ENCODE measurements at places on chromosomes 5 and 9.

GRCh38 chr5:151123897-151124751 lies 33.5 kb downstream of the ANXA6 start:
- no peak for DNase-seq

DNA sequence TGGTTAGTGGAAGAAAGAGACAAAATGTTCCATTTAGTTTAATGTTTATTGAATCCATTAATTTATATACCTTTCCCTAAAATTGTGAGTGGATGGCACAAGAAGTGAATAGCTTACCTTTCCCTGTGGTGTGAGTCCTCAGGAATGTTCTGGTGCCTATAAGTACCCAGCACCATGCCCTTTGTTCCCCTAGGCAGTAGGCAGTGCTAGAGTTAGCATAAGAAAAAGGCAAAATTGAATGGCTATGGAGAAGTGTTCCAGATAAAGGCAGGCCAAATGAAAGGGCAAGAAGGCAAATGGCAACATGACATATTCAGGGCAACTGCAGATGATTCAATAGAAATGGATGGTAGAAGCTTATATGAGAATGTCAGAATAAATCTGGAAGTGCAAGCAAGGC lies 370.8 kb upstream of the PTGER4 start:
- DNase-seq: no peak

- DNase-seq: no peak
Observed at GRCh38 chr5:110150199-110150598, 460.5 kb downstream of the MAN2A1 start.

DNA sequence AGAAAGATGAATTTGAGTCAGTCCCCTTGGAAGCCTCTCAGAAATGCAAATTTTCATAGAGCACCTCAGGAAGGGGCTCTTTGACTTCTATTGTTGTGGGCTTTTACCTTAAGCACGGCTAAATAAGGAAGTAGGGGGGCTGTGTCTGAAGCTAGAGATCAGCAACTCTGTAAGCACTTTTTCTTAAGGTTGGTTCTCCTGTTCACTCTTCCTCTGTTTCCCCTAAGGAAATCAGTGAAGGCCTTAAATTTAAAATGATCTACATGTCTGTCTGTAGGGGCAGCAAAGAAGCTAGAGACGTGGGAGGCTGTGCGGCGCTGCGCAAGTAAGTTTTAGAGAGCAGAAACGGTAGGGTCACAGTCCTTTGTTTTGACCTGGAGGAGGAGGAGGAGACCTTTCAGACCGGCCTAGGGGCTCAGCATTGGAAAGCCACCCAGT lies 1.2 kb upstream of the CDC14B start:
- DNase-seq: no peak

GRCh38 chr5:92991581-92992067 lies 589.4 kb downstream of the NR2F1-AS1 start:
- no peak for DNase-seq

DNA sequence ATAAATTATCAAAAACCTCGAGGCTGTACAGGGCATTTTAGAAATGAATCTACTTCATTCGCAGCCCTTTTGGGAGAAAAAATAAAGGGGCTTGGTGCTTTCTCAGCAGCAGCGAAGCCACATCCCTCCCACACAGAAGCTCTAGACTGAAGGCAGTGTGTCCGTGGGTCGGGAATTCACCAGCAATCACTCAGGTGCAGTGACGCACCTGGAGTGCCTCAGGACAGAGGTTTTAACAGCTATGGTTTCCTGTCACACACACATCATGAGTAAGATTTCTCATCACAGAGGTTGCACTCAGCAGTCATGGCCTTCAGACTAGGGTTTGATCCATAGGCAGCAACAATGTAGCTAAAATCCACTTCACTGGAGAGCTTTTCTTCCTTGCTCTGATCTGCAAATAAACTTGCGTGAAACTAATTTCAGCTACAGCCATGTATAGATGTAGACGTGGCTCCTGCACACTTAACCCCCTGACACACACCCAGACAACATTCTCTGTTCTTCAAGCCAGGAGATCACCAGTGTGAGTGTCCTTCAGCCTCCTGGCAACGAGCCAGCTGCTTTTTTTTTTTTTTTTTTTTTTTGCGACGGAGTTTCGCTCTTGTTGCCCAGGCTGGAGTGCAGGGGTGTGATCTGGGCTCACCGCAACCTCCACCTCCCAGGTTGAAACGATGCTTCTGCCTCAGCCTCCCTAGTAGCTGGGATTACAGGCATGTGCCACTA lies 34.8 kb downstream of the DYNC2I2 start:
- no peak for DNase-seq

- peak; percentile 79 for DNase-seq
Observed at GRCh38 chr5:16616536-16617273, at the start of gene RETREG1. Gene RETREG1 (minus strand): TSS chr5:16616997. CDS start chr5:16616971, 26 bp downstream.

- peak; percentile 91 for DNase-seq
Observed at GRCh38 chr9:129174102-129174723, 3.8 kb downstream of the IER5L start.

GRCh38 chr5:123811831-123812230 lies 299.9 kb downstream of the CSNK1G3 start:
- DNase-seq: no peak

DNA sequence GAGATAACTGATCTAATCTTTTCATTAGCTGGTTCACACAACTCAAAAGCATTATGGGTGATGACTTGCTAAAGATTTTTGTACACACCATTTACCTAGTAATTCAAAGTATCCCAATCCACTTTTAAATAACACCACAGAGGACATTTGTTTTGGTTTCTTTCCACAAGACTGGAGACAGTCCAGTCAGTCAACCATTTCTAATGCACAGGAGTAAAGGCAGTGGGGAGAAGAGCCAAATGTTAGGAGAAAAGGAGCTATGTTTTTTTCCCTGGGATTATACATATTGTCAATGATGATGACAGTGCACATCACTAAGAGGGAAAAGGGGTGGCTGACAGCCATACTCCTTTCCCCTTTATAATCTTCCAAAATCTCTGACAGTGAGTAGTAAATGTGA lies 240.9 kb downstream of the GABRB2 start:
- no peak for DNase-seq

DNA sequence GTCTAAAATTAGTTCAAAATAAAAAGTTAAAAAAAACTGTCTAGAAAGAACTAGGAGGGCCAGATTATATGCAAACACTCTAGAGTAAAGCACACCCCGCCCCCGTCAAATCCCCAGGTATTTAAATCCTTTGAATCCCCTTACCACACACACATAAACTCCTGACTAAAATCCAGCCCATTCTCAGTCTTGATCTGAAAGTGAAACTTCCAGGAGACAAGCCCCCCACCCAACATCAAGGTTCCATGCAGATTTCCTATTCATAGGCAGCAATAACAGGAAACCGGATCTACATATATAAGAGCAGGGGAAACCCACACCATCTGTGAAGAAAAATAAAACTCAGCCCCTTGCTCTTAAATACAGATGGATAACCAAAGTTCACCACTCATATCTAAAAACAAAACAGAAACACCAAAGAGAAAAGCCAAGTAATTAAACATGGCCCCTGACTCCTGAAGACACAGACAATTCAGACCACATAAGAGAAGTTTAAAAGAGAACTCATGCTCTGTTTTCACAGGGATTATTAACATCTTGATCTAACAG lies 42.3 kb downstream of the MARCHF3 start:
- no peak for DNase-seq

- peak; percentile 67 for DNase-seq
Observed at GRCh38 chr9:101485924-101486692, 47.5 kb upstream of the RNF20 start.

- DNase-seq: no peak
Observed at GRCh38 chr5:127744241-127744640, 41.0 kb downstream of the CCDC192 start.

DNA sequence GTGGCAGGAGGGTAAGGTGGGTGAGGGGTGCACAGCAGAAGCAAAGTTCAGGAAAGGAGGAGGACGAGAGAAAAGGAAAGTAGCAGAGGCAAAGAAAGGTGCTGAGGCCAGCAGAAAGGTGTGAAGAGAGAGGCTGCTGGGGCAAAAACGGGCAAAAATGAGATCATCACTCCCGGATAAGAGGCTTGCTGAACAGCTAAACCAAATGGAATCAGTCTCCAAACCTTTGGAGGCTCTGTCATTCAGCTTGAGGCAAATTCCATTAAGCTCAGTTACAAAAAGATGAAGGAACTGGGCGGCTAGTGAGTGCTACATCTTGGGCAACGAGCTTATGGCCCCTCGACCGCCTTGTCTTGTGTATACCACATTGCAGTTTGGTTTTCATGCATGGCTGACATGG lies 136.4 kb downstream of the FSTL4 start:
- DNase-seq: no peak

GRCh38 chr5:138610918-138611677 lies 35.9 kb upstream of the HSPA9 start:
- DNase-seq: no peak

DNA sequence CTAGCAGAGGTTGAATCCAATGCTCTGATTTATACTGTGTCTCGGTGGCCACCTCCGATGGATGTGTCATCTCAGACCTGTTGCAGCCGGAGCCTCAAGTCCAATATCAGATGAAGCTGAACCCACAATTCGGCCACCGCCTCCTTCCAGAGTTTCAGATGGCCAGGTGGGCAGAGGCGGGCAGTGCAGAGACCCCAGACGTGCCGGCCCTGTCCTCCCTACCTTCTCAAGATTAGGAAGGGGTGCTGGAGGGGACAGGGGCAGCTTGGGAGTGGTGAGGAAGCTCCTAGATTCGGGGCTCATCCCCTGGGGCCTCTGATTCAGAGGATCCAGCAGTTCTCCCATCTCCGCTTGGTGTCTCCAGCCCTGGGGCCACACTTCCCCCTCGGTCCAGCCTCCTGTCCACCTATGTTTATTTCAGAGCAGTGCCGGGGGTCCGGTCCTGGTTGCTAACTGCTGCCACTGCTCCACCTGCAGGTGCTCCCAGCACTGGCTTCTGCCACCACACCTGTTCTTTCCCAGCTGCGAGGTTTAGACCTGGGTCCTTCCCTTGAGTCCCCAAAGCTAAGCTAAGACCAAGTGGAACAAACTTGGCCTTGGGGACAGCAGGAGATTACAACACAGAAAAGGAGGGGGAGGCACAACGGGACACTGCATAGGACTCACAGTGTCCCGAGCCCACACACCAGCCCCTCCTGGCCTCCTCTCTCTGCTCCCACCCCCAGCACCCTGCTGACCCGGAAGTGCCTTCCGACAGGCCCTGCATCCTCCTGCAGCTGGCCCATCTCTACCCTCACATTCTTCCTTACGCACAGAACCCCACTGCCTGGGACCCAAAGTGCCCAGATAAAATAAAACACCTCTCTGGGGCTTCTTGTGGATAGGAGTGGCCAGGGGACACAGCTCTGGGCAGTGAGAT lies 81.6 kb downstream of the NTNG2 start:
- no peak for DNase-seq

DNA sequence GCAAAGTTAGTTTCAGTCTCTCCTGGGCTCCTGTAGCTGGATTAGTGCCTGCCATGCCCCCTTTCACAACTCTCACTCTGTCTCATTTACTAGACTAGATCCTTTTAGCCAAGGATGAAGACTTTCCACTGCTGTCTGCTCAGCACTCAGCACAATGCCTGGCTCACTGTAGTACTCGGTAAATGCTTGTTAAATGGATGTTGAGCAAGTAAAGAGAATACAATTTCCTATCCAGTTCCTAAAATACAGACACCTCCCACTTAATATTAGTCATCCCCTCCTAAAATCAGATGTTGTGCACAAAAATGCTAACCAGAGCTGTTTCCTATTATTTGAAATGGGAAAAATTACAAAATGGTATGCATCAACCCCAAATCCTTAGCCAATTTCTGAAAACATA lies 195.8 kb downstream of the SREK1 start:
- no peak for DNase-seq

DNA sequence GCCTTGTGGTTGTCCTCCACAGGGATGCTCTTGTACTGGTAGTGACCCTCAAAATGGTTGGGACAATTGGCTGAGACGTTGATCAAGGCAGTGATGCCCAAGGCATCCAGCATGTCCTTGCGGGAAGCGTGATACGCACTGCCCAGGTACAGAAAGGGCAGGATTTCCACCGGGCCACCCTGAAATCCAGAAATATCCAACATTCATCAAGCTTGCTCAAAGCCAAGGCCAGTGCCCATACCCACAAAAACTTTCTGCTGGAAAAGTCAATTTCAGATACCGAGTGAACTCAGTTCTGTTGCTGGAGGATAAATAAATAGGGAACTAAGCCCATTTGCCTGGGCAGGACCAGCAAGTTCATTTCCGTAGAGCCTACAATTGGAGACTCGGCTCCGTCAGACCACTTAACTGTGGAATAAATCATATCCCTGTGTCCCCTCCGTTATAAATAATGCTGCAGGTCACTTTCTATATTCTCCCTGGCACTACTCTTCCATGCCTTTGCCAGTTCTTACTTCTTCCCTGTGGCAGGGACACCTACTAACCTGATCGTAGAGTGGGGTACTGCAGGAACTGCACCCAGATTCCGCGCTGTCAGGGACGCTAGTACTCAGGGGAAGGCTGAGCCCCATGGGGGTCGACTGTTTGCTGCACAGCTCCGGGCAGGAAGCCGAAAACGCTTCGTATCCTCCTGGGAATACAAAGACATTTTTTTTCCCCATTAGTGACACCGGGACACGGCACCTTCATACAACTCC lies 1.2 kb downstream of the DUSP1 start:
- no peak for DNase-seq

- no peak for DNase-seq
Observed at GRCh38 chr5:3225201-3225960, 370.3 kb upstream of the IRX1 start.

GRCh38 chr5:39430461-39430860 lies 5.7 kb upstream of the DAB2 start:
- DNase-seq: no peak

GRCh38 chr5:142358121-142358520 lies 33.3 kb upstream of the SPRY4 start:
- DNase-seq: no peak

GRCh38 chr5:38751103-38751502 lies 94.7 kb upstream of the OSMR start:
- DNase-seq: peak; percentile 28

GRCh38 chr5:887947-888637 lies 4.5 kb downstream of the BRD9 start:
- DNase-seq: no peak

DNA sequence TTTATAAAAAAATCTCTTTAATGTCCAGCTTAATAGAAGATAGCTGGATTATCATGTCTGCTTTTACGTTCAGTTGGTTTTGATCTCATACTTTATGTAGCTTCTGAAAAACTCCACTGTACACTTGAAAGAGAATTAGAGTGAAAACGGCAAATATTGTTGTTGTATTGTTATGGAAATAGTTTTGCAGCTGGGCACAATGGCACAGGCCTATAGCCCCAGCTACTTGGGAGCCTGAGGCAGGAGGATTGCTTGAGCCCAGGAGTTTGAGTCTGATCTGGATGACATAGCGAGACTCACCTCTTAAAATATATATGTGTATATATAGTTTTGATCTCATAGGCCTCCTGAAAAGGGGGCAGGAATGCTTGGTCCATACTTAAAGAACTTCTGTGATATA lies 67.4 kb upstream of the PRRC1 start:
- DNase-seq: no peak

DNA sequence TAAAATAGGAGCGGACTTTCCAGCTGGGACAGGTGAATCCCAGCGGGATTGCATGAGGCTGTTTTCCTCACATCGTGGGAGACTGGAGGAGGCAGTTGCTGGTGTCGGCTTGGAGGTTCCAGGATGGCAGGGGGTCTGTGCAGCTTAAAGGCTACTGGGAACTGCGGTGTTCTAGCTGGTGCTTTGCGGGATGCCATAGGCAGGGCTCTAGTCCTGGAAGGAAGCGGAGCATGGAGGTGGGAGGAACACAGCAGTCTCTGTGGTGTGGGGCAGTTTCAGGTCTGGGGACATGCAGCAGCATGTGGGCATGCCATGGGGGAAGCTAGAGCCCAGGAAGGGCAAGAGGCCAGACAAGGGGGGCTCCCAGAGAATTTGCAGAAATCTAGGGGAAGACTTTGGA lies 141.5 kb downstream of the NSG2 start:
- no peak for DNase-seq
